ENCODE measurements at places on chromosomes 4 and X.

DNA sequence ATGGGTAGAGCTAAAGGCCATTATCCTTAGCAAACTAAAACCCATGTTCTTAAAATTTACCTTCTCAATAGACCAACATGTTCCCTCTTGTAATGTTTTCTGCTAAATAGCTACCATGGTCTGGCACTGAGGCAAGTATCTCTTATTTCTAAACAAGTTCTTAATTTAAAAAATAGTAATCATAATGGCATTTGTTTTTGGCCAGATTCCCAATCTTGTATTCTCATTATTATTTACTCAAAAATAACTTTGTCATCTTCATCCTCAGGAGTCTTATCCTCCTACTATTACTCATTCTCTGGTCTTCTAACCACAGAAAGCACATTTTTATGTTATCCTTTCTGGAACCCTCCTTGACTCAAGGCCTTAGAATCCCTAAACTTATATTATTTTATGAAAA, 931.2 kb downstream of the CCSER1 start:
- DNase-seq, result no peak

DNA sequence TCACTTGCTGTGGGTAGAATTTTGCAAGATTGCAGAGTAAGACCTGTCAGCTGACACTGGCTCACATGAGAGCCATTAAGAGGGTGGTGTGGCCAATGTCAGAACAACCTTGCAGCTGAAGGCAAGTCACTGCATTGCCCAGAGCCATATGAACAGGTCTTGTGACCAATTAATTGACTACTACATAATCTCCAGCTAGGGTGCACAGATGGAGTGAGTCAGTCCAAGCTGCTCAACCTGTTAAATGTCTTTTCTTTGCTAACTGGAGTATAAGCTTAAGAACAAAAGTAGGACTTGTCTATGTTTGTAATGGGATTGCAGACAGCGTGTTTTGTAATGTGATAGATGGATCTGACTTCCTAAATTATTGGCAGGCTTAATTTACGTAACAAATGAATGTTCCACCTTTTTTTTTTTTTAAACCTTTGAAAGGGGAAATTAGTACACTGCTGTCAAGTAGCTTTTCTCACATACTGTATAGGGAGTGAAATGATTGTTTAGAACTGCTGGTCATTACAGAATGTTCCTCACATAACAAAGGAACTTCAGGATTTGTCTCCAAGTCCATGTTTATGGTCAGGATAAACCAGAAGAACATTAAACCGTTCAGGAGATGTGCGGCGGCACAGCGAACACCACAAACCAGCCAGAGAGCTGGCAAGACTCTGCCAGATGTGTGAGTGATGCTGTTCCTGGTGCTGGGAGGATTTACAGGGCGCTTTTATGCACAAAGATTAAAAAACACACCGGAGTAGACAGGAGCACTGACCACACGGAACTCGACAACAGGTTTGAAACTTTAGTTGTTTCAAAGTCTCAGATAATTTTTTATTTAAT, 37.0 kb downstream of the FNIP2 start:
- no peak for DNase-seq

DNA sequence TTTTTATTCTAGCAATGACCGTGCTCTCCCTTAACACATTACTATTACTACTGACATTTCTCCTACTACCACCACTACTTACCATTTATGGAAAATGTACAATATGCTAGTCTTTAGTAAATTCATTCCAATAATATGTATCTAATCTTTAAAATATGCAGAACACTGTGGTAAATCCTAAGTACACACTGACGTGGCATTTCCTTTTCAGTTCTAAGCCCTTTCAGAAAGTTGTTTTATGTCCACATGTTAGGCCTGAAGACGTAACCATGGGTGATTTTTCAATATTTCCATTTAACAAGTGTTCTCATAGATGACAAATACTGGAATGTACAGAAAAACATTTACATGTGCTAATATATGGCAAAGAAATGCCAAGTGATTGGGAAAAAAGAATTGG, 268.6 kb upstream of the SLIT2 start:
- no peak for DNase-seq

- DNase-seq, result no peak
Measured at GRCh38 chr4:102403116-102403515, 57.8 kb upstream of the SLC39A8 start.

DNA sequence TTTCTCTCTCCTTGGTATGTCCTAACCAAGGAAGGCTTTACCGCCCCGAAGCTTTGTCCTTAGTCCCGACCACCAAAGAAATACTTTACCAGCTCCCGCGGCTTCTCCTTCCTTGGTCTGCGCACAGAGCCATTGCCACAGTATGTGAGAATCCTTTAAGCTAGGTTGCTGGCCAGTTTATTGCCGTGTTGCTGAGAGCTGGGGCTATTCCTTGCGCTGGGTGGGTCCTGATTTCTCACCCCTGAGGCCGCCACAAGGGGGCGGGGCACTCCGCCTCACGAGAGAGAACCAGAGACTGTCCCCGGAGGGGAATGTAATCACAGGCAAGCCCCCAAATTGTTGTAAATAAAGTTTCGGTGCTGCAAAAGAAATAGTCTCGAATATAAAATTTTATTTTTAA, 331.0 kb upstream of the PCDH10 start:
- no peak for DNase-seq

DNA sequence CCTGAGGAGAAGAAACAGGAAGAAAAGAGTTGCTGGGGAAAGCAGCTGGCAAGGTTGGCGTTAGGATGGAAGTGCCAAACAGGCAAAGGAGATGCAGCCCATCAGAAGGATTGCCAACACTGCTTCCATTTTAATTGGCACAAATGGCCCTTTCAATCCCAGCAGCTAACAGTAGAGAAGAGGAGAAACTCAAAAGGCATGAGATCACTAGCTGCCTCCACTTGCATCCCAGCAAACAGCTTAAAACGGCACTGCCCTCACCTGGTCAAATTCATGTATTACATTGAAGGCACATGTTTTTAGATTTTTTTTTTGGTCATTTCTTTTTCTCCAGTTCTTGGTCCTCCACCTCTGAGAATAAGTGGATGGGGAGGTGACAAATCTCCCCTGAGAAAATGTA, 14.9 kb upstream of the LOC101059915 start:
- peak; percentile 28 for DNase-seq

- no peak for DNase-seq
Measured at GRCh38 chrX:150616179-150616862, 47.9 kb downstream of the MTM1 start.

GRCh38 chr4:99077177-99077576, 11.4 kb downstream of the ADH5 start:
- no peak for DNase-seq

- DNase-seq, result no peak
Measured at GRCh38 chr4:151472711-151473110, 63.7 kb downstream of the FHIP1A start.

DNA sequence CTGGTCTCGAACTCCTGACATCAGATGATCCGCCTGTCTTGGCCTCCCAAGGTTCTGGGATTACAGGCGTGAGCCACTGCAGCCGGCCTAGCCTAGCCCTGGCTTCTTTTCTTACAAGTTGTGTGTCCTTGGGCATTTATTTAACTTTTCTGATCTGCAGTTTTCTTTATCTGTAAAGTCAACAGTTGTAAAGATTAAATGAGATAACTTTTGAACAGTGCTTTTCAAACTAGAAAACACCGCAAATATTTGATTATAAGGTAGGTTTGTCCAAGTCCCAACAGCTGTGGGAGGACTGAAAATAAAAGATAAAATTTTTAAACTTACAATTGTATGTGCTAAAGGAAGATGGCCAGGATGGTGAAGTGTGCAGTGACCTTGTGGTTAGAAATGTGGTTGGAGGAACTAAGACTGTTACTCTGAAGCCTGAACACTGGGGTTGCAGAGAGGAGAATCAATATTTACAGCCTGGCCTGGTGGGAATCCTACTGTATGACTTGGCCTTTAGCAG, 44.8 kb downstream of the GSX2 start:
- DNase-seq, result no peak

DNA sequence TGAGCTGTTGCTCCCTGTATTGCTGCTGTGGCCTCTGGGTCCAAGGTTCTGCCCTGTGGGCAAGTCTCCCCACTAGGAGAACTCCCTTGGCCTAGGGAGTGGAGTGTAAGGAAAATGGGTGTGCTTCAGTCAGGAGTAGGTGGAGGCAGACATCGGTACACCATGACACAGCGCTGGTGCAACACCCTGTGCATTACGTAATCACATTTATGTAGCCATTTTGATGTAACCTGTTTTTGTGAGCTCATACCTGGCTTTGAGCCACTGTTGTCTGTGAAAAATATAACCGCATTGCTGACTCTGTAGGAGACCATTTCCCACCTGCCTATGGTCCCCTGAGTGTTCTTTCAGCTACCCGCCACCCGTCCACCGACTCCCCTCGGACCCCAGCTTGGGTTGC, 700.5 kb upstream of the AGA start:
- DNase-seq, result no peak

- no peak for DNase-seq
Measured at GRCh38 chr4:4386736-4387392, at the start of gene NSG1. Gene NSG1, plus strand, starts transcription at chr4:4387102. Its CDS starts 528 bp downstream, at chr4:4387630.

DNA sequence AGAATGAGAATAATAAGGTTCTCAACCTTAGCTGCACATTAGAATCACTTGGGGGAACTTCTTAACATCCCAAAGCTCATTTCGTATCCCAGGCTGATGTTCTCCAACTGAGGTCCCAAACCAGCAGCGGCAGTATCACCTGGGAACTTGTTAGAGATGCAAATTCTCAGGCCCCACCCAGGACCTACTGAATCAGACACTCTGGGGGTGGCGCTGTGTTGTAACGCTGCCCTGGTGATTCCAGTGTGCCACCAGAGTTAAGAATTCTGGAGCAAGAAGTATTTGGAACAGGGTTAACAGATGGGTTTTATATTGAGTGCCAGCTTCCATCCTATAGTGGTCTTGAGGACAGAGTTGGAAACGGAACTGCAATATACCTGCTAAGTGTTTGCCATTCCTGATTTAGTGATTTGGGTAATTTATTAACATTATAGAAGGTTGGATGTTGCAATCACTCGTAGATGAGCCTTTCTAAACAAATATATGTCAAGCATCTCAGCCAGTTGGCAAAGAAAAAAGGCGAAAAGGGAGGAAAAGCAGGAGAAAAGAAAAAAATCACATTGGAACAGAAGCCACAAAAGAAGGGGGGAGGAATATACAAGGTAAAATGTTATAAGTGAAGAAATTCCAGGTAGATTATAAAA, 141.0 kb downstream of the ARX start:
- DNase-seq, result no peak

DNA sequence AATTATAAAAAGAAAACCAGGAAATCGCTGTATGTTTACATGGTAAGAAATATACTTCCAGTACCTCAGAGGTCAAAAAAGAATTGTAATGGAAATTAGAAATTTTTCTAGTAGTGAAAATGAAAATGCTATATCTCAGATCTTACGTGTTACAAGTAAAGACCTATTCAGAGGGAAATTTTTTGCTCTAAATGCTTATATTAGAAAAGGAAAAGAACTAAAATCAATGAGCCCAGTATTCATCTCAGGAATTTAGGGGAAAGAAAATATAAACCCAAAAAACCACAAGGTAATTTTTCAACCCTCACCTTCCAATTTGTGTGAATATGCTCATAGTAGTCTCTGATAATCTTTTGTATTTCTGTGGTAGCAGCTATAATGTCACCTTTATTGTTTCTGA, 145.6 kb downstream of the RAP1GDS1 start:
- DNase-seq, result no peak

- no peak for DNase-seq
Measured at GRCh38 chrX:32137525-32137924, 1065.7 kb upstream of the FTHL17 start.

GRCh38 chr4:3612934-3613333, 80.7 kb upstream of the LRPAP1 start:
- no peak for DNase-seq
